ENCODE measurements at places on chromosomes 3 and 15.

- DNase-seq, result no peak
Measured at GRCh38 chr3:189833996-189834395, 202.8 kb downstream of the TP63 start.

- DNase-seq, result no peak
Measured at GRCh38 chr3:72133329-72134011, 348.5 kb upstream of the PROK2 start.

DNA sequence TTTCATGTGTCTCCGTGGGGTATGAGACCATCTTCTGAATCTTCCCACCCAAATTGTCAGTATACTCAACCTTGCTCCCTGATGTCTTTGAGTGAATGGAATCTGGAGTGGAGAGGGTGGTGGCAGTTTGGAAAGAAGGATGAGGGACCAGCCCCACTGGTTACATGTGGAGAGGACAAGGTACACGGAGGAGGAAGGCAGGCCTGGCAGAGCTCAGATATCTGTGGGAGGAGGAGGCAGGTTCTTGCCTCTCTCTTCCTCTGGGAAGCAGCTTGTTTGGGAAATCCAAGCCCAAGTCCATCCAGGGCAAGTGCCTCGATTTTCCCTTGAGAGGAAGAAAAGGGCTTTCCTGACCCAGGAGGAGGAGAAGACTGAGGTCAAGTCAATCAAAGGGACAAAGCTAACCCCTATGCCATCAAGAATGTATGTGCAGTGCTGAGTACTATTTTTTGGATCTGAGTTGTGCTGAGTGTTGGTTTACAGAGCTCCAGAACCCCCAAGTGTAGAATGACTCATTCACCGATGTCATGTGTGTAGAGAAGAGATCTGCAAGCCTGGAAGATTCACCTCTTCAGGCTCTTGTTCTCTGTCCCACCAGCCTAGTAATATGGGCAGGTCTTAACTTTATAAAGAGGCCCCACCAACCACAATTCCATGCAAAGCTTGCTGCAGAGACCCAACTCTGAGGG, 19.8 kb upstream of the LOXL1 start:
- DNase-seq, result no peak

- DNase-seq, result no peak
Measured at GRCh38 chr3:143291836-143292447, 172.4 kb downstream of the CHST2 start.

DNA sequence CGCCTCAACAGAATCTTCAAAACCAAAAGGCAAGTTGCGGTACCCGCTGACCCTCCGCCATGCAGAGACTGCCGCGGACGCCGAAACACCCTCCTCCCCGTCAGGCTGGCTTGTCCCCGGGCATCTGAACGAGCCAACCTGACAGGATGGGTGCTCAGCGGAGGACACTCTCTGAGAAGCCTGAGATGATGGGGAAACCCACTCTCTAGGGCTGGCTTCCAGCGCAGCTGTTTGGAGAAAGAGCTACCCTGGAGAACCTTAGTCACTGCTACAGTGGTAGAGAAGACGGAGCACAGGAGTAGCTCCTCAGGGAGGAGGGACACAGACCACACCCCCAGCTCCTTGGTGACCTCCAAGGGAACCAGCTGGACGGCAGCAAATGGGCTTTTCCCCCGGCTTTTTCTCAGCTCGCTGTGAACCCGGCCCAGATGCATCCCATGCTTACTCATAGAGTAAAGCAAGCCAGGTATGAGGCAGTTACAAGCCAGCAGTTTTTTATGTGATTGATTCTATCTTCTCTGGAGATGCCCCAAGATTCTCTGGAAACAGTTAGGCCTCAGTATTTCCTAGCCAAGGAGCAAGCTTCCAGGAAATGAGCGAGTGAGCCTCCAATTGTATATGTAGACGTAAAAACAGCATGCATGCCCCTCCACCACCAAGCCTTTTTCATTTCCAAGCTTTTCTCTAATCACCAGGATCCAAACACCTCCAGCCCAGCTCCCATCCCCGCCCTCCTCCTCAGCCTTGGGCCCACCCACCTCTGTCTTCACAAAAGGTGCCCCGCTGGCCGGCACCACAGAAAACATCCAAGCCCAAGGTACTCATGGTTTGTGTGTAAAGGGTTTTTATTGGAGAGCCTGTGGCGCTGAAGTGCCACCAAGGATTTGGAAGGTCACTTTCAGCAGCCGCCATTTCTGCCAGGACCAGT, 38.7 kb downstream of the FAM174B start:
- DNase-seq, result no peak

- DNase-seq, result no peak
Measured at GRCh38 chr15:89052474-89052873, 35.8 kb upstream of the ABHD2 start.

GRCh38 chr3:172751175-172751704, 714 bp downstream of the ECT2 start:
- no peak for DNase-seq

DNA sequence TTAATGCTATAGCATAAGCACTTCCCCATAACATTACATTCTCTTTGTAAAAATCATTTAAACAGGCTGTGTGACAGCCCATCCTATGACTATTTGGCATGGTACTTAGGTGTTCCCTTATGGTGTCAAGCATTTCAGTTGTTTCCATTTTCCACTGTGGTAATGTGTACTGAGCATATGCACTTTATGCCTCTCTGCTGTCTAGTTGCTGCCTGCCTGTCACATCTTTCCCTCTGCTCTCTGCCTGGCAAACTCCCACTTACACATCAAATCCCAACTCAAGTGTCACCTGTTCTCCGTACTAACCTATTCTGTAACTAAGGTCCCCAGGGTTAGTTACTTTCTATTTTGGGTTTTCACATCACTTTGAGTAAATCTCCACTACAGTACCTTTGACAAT, 84.4 kb upstream of the STRIT1 start:
- no peak for DNase-seq

DNA sequence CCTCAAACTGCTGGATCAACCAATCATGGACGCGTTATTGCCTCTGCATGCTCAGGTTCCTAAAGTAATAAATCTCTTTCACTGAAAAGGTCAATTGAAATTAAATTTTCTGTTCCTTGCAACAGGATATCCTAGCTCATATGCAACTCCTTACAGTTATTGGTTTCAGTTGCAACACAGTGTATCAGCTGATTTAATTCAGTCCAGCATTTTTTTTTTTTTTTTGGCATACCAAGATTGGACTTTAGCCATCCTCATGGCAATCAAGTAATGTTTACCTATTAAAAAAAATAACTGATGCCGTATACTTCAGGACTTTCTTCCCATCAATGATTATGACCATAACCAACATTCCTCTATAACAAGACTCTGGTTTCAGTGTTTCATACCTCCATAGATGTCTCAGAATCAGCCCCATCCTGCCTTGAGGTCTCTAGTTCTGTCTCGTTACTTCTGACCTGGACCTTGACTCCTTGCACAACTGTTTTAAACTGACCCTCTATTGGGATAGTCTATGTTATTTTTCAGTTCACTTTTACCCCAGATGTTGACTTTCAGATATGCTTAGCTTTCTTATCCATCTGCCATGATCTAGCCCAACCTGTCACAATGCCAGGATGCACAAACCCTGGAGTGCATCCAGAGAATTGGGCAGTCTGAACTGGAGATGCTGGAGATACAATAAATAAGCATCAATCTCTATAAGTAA, 265.0 kb upstream of the GADL1 start:
- no peak for DNase-seq

DNA sequence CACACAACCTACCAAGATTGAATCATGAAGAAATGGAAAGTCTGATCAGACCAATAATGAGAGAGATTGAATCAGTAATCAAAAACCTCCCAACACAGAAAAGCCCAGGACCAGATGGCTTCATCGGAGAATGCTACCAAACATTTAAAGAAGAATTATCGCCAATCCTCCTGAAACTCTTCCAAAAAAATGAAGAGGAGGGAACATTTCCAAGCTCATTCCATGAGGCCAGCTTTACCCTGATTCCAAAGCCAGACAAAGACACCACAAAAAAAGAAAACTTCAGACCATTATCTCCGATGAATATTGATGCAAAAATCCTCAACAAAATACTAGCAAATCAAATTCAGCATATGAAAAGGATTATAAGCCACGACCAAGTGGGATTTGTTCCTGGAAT, 94.1 kb downstream of the SENP2 start:
- DNase-seq, result no peak

GRCh38 chr15:63372018-63372705, 9.5 kb downstream of the CA12 start:
- no peak for DNase-seq

- DNase-seq, result no peak
Measured at GRCh38 chr15:35281515-35281914, 196.4 kb upstream of the NANOGP8 start.

DNA sequence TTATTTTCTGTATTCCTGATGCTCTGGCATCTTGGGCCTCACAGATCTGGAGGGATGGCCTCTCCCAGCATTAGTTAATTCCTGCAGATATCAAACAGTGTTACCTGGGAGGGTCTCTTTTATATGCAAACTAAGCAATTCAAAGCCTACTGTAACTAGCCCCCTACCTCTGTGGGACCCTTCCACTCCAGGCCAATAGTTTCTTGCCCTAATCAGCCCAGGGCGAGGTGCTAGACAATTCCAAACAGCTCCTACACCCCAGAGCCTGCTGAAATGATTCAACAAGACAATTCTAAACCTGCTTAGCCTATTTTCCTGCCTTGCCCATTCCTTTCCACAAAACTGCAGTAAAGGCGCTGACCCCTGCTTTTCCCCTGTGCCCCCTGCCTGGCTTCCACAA, 106.6 kb upstream of the IGSF10 start:
- no peak for DNase-seq

GRCh38 chr3:144369129-144369879, 397.7 kb downstream of the DIPK2A start:
- no peak for DNase-seq

- DNase-seq, result no peak
Measured at GRCh38 chr15:89018207-89018606, 70.0 kb upstream of the ABHD2 start.

DNA sequence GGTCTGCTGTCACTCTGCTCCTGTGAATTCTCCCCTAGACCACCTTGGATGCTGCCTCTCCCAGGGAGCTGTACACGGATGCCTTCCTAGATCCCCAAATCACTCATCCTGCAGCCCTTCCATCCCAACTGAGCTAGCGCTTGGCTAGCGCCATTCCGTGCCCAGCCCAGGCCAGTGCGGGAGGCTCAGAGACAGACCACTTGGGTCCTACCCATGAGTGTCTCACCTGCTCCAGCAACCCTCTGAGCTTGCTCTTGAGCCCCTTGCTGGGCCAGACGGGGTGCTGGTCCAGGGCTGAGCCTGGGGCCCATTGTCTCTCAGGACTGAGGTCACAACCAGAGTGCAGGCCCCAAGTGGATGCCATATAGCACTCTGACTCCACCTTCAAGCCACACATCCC, 17.7 kb downstream of the SH2D7 start:
- no peak for DNase-seq

DNA sequence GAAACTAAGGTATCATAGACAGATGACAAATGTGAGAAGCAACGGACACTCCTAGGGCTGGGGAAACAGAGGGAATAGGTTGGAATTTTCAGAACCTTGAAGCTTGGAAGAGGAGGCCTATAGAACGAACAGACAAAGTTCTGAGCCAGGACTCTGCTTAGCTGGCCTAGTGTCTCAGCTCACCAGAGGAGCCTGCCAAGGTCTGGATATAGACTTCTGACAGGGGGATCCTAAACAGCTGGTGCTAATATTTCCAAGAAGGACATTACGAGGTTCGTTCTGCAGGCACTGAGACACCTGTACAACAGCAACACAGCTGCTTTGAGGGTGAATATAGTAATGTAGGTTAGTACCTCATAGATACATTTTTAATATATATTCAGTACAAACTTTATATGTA, 266.3 kb downstream of the CHL1 start:
- DNase-seq, result no peak

- DNase-seq, result no peak
Measured at GRCh38 chr15:41231422-41232226, 556 bp downstream of the CHP1 start.

DNA sequence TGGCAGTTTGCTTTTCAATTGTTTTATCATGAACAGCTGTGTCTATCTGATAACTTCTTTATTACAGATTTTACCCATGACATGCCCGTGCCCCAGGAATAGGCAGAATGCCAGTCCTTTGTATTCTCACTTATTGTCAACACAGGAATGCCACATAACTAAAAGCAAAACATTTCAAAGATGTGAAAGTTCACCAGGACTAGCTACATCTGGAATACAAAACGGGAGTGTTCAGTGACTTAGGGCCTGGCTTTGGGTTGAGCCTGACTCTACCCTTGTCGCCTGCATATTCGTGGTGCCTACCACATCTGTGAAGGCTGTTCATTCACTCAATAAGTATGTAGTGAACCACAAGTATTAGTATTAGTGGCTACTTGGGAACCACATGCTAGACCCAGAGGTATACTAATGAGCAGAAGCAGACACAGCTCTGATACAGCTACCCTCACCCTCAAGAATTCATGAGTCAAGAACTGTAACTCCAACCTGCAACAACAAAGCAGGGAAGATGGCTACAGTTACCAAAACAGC, 2.9 kb downstream of the TNFSF10 start:
- no peak for DNase-seq

DNA sequence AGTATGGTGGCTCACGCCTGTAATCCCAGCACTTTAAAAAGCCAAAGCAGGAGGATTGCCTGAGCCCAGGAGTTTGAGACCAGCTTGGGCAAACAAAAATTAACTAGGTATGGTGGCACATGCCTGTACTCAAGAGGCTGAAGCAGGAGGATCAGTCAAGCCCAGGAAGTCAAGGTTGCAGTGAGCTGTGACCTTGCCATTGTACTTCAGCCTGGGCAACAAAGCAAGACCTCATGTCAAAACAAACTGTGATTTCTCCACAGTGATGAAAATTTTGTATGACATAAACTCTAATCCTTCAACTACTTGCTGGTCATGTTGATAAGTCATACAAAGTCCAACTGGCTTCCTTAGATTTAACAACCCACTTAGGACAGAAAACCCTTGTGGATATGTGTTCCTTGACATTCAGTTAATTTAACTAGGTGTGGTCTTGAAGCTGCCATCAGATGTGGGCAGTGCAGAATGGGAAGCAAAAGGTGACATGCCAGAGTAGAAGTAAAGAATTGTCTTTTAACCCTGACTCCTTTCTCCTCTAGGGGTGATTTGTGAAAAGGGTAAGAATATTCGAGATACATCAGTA, 263.3 kb downstream of the PTPRG start:
- DNase-seq, result no peak

DNA sequence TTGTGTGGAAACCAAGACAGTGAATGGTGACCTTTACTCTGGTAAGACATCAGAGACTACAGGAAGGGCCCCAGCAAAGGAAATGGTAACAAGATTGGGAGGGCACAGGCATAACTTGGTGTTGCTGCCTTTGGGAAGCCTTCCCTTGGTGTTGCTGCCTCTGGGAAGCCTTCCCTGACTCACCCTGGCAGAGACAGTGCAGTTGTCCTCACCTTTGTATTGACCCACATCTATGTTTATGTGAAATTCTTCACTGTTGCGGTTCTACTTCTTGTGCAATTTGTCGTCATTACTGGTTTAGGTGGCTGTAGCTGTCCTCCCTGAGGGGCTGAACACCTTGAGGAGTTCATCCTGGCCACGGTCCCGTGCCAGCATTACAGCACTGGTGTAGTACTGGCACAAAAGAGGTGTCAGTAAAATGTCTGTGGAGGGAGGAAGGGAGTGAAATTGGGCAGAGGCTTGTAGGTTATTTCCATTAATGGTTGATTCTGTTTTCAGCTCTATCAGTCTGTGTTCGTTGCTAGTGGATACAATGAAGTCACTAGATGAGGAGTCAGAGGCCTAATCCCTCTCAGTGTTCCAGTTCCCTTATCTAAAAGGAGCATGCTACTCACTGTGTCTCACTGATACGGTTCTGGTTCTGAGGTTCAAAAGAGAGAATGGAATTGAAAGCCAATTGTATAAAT, 21.6 kb downstream of the IFT122 start:
- DNase-seq, result no peak

- DNase-seq, result no peak
Measured at GRCh38 chr3:110974902-110975301, 96.7 kb upstream of the NECTIN3 start.
